ENCODE measurements at places on chromosomes 6 and 20.

DNA sequence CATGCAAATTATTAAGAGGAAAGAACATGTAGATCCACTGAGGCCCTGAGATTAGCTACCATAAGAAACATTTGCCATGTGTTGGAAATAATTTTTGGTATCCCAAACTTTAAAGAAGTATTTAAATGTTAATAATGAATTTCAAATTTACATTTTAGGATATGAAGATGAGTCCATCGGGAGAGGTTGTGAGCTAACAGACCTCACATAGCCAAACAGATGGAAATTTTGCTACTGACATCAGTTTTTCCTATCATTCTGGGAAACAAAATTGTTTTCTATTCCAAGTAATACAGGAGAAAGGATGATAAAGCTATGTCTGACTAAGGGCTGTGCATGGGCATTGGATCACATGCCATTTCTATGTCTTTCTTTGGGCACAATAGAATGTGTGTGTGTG is 809.6 kb downstream of the TENT5A start:
- DNase-seq = no peak

- no peak for DNase-seq
Measured at GRCh38 chr20:6053776-6054688, at the start of gene LRRN4. TSS of gene LRRN4 (minus strand) at chr20:6054060. CDS start at chr20:6052799, 1,261 bp downstream.

- no peak for DNase-seq
Measured at GRCh38 chr6:117668736-117669135, 6.5 kb upstream of the NUS1 start.

GRCh38 chr20:46833360-46833759 is 61.3 kb upstream of the EYA2 start:
- DNase-seq = no peak
